Tongue (tissue), 3 donors: ENCODE measurements at places on chromosomes 12 and 14. TPM values are rescaled to one million over a fixed set of nuclear protein-coding genes. Genes with fewer than 3 reads are reported as not detected.

Gene HHIPL1
- total RNA-seq = 3.1 TPM

Gene CYP27B1
- 0.10 TPM for total RNA-seq

Gene RPL10L
- total RNA-seq = not detected

DNA sequence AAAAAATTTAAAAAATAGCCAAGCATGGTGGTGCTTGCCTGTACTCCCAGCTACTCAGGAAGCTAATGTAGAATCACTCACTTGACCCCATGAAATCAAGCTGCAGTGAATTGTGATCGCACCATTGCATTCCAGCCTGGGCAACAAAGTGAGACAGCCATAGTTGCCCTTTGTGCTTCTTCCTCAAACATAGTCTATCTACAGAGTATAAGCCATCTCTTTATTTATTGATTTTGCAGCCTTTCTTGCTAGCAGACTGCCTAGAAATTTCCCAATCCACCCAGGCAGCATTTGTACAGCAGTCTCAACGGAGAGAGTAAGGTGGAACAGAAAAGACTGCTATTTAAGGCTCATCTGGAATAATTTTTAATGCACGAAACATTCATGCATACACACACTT is 68.8 kb downstream of the IPO8 start:
- no peak for DNase-seq

- DNase-seq = peak; percentile 56
Observed at GRCh38 chr14:71523630-71524319, 408.5 kb upstream of the RGS6 start.

GRCh38 chr14:98008381-98009113 is 1211.4 kb downstream of the VRK1 start:
- no peak for DNase-seq

- DNase-seq = no peak
Observed at GRCh38 chr12:47557386-47557785, 148.4 kb downstream of the RPAP3 start.

DNA sequence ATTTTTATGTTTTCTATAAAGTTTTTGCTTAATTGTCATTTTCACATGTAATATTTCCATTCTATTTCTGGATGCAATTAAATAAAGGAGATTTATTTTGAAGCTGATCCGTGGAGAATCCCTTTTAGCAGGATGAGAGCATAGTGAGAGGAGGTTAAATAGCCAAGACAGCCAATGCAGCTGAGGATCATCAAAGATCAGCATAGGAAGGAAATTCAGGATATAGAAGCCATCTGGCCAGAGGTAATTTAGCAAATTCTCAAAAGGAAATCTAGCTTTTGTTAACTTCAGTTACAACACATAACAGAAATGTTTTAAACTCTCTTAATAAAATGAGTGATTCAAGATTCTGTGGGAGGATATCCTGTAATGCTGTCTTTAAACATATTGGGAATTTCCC is 122.8 kb upstream of the PDE3A start:
- peak; percentile 21 for DNase-seq

DNA sequence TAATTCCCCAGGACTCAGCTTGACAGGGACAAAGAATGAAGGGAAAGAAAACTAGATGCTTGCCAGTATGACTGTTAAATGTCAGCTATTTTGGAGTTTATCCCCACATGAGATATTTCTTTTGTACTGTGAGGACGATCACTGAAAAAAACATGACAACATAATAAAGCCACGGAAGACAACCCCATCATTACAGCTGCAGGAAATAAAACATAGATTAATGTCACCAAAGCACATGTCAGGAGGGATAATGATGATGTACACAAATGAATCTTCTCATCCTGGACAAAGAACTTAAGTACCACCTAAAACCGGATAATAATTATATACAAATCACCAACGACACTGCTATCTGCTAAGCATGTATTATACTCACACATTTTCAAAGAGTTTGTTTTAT is 84.6 kb upstream of the GRIP1 start:
- no peak for DNase-seq

DNA sequence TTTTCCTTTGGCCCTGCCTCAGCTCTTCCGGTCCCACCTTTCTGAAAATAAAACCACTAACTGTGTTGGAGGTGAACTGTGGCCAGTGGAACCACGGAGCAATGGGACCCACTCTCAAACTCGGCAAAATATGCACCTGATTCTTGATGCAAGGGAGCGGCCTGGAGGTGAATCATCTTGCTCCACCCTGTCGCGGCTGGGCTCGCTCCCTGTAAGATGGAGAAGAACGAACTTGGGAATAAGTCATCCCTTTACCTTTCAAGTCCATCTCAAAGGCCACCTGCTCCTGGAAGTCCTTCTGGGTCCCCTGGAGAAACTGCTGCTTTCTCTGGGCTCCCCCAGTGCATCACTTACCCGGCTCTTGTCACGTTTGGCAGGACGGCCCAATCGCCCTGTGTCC is 309.9 kb downstream of the BCL11B start:
- DNase-seq = no peak

DNA sequence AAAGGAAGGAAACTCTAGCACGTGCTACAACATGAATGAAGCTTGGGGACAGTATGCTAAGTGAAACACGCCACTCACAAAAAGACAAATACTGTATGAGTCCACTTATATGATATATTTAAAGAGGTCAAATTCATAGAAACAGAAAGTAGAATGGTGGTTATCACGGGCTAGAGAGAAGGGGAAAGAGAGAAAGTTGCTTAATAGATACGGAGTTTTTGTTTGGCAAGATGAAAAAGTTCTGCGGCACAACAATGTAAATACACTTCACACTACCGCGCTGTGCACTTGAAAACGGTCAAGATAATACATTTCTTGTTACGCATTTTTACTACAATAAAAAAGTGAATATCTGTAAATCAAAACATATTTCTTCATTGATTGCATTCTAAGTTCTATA is 37.3 kb downstream of the FBLN5 start:
- DNase-seq = no peak

DNA sequence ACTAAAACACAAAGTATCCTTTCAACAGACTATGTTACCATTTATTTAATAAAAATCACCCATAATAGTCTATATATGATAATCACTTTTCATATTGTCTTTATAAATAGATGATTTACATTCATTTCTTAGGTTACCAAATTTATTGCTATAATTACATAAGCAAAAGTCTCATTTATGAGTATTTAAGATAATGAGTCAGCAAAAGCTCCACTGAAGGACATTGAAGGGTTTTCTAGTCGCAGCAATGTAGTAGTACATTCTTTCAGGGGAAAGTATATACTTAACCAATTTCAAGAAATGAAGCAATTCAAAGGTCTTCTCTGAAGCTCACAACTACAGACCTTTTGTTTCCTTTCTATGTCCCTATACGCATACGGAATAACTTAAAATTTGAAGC is 110.9 kb downstream of the NOVA1 start:
- no peak for DNase-seq

DNA sequence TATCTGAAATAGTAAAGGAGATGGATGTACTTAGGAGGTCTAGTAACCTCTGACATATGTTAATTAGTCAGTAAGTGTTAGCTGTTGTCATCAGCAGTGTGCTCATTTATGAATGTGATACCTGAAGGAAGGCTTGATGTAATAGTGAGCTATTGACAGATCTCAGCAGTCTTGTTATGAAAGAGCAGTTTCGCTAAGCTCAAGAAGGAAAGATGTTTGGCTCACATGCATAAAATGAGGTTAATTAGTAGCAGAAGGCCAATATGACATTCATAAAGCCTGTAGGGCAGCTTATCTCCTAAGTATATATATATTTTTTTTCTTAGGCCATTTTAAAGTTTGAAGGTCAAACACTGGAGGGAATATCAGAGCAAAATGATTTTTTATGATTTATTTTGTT is 2.8 kb downstream of the FAM234B start:
- no peak for DNase-seq

GRCh38 chr14:22427771-22428231 is 161.2 kb downstream of the DAD1 start:
- DNase-seq = peak; percentile 57

GRCh38 chr12:80162177-80162576 is 62.8 kb downstream of the OTOGL start:
- no peak for DNase-seq
